ENCODE measurements at places on chromosomes 4 and X. TPM values are rescaled to one million over a fixed set of nuclear protein-coding genes. Genes with fewer than 3 reads are reported as not detected.

Gene CCNB3
- 0.65 TPM for polyA plus RNA-seq

Gene SH3RF1
- 19.8 TPM for polyA plus RNA-seq

Gene NEIL3
- 8.3 TPM for polyA plus RNA-seq

DNA sequence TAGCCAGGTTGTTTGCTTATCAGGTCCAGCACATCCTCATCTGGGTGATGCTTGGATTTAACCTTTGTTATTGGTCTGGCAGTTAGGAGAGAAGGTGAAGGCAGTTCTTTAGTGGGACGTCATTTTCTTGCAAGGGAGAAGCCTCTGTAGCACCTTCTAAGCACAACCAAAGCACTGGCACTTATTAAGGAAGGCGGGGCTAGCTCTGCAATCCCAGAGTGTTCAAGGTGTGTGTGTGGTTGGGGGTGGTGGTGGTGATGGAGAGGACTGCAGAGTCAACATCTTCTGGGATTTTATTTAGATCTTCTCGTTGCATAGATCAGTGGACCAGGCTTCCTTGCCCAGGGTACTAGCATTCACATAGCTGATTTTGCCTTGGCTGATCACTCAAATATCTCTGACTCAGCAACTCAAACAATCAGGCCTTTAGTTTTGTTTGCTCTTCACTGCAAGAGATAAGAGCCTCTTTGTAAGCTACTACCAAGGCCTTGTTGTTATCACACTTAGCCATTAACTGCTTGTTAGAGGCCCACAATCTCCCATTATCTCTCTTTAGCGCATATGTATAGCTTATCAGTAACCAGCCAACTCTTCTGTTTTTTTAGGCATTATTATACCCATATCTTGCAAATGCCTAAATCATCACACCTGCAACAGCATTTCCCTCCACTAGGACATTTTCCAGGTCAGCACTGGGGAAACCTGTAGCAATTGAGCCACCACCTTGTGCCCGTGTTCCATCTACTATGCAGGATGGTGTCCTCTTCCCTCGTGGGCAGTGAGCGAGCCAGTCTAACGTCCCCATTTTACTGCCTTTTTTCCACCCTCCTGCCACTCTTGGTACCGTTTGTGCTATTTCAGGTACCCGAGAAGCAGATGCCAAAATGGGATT, 36.5 kb upstream of the LINC00632 start:
- DNase-seq, result no peak

- DNase-seq, result no peak
Measured at GRCh38 chr4:53622739-53623151, 31.5 kb upstream of the LNX1 start.

DNA sequence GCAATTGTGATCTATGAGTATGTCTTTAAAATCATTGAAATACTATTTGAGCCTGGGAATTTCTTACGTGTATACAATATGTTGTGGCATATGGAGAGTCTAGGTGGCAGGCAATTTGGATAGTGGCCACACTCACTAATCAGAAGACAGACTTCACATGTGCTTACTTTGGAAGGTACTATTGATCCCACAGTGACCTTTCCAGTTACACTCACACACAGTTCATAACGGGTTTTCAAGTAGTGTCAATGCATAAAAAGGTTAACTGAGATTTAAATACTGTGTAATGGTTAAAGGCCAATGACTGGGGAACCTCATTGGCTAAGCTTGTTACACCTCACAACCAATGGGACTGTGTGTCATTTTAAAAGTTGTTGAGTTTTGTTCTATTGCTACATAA, 783.2 kb downstream of the RPA4 start:
- DNase-seq, result no peak

DNA sequence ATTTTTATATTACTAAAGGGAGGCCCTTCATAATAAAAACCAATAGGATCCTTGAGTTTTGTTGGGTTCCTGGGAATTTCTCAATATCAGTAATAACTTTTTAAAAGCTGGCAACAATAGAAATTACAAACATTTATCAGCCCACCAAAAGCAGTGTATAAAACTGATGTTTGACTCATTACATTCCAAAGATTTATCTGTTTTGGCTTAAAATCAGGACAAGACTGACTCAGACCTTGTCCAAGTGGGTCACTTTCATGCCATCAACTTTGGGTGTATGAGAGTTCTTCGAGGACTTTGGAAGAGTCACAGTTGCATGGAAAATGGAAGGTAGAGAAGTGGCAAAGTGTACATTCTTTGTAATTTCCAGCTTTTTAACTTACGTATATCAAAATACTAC, 102.8 kb downstream of the FRMPD4 start:
- DNase-seq, result no peak

- DNase-seq, result peak; percentile 83
Measured at GRCh38 chr4:113292371-113293042, 243.1 kb downstream of the ANK2 start.

- no peak for DNase-seq
Measured at GRCh38 chr4:8560265-8561047, 19.7 kb upstream of the GPR78 start.

DNA sequence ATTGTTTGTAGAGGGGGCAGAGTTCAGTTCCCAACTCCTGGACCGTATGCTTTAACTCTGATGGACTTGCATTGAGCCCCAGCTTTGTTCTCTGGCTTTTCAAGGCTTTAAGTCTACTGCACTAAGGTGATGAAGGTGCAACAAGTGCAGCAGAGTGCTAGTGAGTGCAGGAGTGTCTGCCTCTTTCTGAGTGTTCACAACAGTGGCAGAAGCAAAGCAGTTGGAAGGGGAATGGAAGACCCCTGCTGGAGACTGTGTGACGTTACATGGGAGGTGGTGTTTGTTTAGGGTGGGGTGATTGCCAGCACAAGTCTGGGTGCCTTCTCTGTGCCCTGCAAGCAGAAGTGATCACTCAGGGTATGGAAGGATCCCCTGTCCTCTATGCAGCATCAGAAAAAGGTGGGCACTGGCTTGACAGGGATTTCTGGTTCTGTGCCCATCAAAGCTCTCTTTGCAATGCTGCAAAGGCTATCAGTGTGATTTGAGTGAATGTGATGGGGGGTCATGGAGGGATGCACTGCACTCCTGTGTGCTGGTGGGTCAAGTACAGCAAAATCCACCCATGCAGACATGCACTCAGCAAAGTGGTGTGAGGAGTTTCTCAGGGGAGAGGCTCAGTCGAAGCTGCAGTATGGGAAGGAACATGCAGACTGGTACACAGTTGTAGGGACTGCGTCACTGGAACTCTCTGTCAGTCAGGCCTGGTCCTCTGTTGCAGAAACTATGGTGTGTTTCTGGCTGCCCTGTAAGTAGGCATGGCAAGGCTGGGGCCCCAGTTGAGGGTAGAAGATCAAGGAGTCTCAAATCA, 70.9 kb upstream of the UGT2B7 start:
- no peak for DNase-seq

DNA sequence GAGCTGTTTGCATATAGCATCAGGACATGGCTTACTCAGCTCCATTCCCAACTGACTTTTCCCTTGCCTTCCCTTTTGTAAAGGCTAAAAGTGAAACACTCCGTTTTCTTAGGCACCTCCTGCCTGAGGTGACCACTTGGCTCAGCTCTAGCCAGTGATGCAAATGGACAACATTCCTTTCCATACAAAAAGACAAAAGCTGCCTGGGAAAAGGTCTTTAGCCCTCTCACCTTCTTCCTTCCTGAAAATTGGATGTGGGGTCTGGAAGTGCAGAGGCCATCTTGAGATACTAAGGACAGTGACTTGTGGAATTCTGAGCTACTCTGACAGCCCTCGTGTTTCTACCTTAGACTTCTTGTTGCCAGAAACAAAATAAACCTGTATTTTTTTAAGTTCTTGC, 27.7 kb upstream of the SFRP2 start:
- DNase-seq, result no peak

GRCh38 chr4:24655326-24655725, 71.0 kb upstream of the DHX15 start:
- DNase-seq, result no peak

DNA sequence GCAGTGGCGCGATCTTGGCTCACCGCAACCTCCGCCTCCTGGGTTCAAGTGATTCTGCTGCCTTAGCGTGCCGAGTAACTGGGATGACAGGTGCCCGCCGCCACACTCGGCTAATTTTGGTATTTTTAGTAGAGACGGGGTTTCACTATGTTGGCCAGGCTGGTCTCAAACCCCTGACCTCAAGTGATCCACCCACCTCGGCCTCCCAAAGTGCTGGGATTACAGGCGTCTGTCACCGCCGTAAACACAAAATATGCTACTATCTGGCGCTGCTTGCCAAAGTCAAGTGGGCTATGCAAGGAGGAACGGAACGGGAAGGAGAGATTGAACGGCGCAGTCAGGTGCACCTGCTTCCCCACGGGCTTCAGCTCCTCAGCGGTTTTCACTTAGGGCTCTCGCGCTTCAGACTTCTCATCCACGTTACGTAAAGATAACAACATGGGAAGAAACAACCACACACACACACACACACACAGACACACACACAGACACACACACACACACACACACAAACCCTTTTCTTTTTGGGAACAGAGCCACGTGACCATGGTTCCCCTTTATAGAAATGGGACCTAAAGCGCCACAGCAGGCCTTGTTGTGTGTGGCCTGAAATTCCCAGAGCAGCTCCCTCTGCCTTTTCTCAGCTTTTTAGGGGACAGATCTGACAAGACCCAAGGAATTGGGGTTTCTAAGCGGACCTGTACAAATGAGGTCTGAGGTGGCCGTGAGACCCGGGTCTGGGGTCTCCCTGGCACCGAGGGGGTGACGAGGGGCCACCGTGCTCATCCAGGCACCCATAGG, 1.5 kb downstream of the P2RY8 start:
- DNase-seq, result no peak

DNA sequence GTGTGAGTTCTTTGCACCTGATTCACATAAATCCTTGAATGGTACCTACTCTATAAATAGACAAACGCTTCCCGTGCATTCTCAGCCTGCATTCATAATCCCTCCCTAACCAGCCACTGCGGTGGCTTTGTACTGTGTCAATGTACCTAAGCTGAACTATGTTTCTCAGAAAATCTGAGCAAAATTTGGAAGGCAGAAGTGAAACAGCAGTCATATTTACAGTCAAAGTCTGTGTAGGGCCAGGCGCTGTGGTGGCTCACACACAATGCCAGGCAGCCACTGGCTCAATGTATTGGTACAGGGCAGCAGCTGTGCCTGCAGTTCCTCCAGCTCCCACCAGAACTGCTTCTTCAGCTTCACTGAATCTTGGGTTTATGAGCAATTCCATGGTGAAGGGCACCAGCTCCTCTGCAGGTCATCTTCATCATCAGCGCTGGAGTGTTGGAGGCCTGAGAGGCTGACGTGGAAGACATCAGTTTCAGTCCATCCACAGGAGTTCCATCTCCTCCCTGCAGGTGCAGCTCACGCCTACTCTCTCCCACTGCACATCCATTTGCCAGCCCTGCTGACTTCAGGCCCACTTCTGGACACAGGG, 32.3 kb upstream of the IRF2 start:
- DNase-seq, result no peak

DNA sequence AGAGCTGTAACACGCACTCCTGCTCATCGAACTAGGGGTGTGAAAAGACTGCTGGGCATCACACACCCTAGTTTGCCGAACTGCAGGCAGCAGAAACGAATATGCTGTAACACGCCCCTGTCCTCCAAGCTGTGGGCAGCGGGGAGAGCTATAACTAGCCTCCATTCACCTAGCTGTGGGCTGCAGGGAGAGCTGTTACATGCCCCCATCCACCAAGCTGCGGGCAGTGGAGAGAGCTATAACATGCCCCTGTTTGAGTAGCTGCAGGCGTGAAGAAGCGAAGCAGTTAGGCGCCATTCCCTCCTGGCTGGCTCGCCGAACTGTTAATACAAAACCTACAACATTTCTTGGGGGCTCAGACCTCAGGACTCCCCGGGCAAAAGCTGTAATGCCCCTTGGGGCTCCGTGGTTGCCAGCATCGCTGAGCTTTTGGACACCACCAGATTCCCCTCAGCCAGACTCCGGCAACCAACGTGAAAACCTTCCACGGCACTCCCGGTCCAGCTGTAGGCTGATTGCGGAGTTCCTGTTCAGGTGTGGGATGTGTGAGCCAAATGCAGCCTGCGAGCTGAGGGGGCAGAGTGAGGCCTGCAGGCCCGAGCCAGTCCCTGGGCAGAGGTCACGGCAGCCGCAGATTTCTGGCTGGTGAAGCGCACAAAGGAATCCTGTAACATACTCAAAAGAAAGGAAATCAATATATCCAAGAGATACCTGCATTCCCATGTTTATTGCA, 41.1 kb upstream of the ANKRD17 start:
- DNase-seq, result no peak

DNA sequence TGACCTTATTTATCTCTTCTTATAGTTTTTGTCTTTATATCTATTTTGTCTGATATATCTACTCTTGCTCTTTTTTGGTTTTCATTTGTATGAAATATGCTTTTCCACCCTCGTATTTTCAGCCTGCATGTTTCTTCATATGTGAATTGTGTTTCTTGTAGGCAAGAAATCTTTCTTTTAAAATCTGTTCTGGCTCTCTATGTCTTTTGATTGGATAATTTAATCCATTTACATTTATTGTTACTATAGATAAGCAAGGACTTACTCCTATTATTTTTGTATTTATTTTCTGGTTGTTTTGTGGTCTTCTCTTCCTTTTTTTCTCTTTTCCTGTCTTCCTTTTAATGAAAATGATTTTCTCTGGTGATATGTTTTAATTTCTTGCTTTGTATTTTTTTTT, 403.1 kb downstream of the DCAF12L2 start:
- no peak for DNase-seq

DNA sequence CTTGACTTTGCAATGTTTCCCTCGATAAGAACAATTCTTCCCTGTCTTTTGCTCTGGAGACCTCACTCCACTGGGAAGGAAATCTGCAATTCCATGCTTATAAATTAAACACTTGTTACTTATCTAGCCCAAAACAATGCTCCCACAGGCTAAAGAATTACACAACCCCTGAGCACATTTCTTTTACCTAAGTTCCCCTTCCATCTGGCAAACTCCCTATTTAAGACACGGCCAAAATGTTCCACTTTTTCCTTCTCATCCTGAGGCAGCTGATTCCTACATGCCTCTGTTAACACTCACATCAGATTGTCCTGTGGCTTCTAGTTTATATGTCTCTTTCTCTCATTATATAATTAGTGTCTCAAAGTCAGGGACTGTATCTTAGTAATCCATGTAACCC, 211.7 kb downstream of the COX18 start:
- no peak for DNase-seq

DNA sequence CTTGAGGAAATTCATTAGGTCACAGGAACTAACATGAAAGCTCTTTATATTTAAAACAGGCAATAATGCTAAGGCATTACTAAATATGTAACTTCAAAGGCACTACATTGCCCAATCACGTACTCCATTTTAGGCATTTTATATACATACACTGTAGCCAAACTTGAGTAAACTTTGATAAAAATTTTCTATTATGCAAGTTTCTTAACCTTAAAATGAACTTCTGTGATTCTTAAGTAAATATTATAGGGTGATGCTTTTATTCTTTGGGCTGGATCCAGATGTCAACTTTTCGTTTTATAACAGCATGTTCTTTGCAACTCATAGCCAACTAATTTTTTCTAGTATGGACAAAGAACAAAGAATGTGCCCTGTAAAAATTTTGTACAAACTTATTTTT, 28.3 kb upstream of the MAP9 start:
- DNase-seq, result peak; percentile 81

Measured in right lung (tissue), 10 donors.